ENCODE measurements at places on chromosomes 1 and 21.

DNA sequence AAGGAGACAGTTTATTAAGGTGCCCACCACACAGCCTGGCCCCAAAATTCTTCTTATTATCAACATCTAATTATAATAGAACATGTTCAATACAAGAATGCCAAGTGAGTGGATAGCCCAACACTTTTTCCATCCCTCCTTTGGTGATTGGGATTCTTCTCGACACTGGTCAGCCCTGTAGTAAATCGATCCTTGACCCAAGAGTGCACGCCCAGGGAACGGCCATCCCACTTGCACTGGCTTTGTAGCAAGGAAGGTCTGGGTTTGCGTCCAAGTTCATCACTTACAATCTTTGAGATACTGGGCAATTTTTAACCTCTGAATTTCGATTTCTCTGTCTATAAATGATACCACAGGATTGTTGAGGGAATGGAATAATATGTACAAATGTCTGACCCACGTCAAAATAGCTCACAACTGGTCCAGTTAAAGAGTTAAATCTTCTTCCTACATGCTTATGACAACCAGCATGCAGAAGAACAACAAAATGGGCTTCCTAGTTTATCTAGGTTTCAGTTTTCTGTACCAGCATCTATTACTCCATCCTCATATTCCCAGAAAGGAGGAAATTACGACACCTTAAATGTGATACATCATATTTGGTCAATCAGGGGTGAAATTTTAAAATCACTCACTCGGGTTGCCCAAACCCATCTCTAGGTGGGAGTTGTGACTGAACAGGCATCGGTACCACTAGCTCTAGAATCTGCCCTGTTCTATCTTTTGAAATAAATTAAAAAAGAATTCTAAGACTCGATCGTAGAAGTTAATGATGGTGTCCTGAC, 161.8 kb downstream of the CLIC6 start:
- no peak for DNase-seq

- DNase-seq: no peak
These were observed 81.8 kb downstream of the PHTF1 start for GRCh38 chr1:113677250-113678158.

DNA sequence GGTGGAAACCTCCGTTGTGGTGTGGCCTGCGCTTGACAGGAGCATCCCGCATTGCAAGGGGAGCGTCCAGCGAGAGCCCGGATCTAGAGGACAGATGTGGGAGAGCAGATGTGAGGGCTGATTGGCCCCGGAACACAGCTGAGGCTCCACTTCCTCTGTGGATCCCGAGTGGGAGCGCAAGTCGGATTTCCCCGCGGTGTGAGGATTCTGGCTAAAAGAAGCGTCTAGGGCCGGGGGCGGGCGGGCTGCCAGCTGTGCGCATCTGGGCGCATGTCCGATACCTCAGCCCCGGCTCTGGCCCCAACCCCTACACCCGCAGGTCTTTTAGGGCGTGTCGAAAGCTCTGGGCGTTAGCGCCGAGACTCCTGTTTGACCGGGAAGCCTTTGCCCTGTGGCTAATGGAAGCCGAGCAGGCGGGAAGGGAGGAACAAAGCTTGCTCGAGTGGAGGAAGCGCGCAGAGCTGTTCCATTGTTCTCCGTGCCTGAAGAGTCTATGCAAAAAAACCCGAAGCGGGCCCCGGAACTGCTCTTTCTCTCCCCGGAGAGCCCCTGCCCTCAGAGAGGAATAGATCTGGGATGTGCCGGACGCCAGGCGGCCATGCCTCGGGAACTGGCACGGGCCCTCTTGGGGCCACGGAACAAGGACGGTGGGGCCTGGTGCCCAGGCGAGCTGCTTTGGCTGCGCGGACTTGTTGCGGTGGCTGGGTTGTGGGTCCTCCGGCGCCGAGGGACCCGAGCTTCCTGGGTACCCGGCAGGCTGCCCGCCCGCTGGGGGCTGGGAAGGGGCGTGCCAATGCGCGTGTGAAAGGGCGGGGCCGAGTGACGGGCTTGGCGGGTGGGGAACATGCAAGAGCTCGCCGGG, 111.1 kb downstream of the NAV1 start:
- DNase-seq: no peak

DNA sequence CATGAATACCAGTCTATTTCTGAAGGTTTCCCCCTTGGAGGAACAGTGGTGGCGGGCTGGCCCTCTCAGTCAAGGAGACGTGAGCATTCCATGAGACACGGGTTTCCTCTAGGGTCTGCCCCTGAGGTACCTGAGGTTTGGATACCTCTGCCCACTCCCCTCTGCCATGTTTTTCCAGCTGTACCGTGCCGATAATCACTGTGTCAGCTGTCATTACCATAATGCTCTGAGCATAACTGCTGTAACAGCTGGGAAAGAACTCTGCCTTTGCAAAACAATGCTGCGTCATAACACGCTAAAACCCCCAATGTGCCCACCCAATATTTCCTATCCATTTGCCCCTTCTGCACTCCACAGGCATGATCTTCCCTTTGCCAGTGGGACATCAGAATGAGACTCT, 425.1 kb downstream of the KIF26B start:
- DNase-seq: no peak

- no peak for DNase-seq
These were observed 388.5 kb downstream of the PCP4 start for GRCh38 chr21:40255518-40256444.

DNA sequence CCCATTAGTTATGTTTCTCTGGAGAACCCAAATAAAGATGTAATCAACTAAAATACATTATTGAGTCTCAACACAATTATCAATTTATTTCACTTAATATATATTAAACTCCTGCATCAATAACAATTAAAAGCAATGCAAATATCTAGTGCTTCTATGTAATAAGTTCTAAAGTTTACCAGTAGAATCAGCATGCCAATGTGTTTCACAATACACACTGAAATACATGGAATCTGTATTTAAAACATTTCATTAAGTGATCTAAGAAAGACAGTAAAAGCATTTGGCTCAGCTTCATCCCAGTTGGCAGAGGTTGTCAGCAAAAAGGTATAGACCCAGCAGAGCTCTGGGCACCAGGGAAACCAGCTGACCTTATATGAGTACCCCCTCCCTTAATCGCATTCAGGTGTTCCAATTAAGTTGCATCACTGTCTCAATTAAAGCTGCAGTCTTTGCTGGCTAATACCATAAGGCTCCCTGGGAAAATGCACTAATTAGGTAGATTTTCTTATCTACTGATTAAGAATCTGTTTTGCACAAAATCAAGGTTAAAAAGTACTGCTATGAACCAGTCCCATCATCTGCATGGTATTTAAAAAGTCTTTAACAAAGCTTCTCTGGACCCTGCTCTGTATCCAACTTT, 63.1 kb downstream of the NIBAN1 start:
- no peak for DNase-seq

DNA sequence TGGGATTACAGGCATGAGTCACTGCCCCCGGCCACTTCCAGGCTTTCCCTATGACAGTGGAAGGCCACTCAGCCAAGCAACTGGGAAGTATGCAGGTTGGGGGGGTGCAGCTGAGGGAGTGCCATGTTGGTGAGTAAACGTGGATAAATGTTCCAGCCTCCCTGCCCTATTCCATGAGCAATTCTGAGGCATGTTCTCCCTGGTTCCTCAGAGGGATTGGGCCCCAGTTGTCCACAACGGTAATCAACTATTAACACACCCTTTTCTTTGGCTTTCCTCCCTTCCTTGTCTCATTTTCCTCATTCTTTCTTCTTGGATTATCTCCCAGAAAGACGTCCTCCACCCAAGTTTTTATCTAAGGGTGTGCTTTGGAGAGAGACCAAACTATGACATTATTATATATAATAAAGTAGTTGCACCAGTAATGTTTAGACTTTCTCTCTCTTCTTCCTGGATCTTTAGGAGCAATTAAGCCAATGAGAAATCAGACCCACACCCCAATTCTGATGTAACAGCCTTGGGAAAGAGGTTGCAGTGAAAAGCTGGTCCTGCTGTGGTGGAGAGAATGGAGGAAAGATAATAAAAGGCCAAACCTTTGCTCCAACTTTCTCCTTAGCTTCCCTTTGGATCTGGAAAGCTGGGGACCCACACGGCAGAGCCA, 6.8 kb upstream of the SLAMF9 start:
- no peak for DNase-seq

DNA sequence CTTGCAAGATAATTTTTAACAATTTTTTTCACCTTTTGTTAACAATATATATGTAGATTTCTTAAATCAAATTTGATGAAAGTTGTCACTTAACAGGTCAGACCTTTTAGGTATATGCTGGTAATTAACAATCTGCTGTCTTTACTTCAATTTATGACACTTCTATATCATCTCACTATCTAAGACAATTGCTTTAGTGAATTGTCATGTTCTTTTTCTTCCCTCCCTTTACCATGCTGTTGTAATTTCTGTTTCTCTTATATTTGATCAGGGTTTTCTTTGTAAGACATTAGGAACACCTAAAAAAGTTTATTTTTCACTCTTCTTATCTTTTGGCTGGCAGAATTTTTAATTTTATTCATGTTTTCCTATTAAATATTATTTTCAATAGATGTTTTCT, 2.0 kb downstream of the IFI16 start:
- DNase-seq: no peak

DNA sequence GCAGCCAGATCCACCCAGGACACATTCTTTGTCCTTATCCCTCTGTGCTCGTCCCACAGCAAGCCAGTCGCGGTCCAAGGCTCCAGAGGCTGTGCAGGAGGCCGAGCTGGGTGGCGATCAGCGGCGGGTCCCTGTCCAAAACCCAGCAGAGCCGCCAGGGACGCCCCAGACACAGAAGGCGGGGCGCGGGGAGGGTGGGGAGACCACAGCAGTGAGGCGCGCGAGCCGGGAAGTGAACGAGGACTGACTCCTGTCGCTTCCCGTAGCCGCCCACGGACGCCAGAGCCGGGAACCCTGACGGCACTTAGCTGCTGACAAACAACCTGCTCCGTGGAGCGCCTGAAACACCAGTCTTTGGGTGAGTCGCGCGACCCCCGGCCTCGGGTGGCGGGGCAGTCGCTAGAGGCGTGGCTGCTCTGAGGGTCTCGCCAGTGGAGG, at the start of gene LGALS8:
TSS of gene LGALS8 (plus strand) at position 279 of the 438 bp plus-strand sequence. CDS start 2,089 bp downstream, outside the sequence.
- DNase-seq: peak; percentile 79

- DNase-seq: no peak
These were observed 69.3 kb downstream of the POU2F1 start for GRCh38 chr1:167289966-167290365.

- DNase-seq: no peak
These were observed 121.2 kb upstream of the TNR start for GRCh38 chr1:175864625-175865024.

- peak; percentile 36 for DNase-seq
These were observed 84.6 kb downstream of the SYT2 start for GRCh38 chr1:202625416-202626360.

- no peak for DNase-seq
These were observed 4.7 kb upstream of the CCDC24 start for GRCh38 chr1:43986712-43987111.

DNA sequence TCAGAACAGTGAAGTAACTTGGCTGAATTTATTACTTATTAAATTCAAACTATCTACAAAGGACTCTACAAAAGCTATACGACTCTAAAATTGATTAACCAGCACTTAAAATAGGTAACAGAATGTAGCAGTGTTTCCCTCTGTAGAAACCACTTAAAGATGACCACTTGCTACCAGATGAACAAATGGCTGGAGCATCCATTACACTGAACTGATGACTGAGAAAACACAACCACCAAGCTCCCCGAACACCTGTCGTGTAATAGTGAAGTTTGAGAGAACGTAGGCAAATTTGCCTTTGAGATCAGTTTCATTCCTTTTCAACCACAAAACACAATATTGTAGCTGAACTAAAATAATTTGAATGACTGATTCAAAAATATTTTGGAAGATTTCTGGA, 226.7 kb downstream of the KCNT2 start:
- DNase-seq: no peak

DNA sequence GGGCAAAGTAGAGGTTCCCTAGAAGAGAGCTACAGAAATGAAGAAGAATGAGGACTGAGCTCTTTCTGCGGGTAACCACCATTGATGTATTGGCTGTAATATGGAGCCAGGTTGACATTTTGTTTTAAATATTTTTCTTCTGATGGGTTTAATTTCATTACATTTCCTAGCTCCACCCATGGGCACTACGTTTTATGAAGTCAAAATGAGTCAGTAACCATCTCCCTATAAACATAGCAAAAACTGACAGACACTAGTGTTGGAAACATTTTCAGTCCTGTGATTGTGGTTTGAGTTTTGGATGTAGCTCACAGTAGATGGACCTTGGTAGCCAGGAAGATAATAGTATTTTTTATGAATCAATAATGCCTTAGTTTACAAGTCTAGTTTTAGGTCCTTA, 470.4 kb upstream of the B3GALT2 start:
- DNase-seq: no peak

- DNase-seq: no peak
These were observed 19.6 kb downstream of the TMCC2 start for GRCh38 chr1:205247130-205247921.

GRCh38 chr1:32719681-32720275, 17.2 kb upstream of the SYNC start:
- no peak for DNase-seq

- DNase-seq: peak; percentile 63
These were observed 8.0 kb upstream of the NIBAN1 start for GRCh38 chr1:184982002-184982954.

GRCh38 chr1:89287181-89288050, 14.8 kb upstream of the GBP5 start:
- DNase-seq: no peak

GRCh38 chr1:208025031-208025430, 114.1 kb upstream of the CD34 start:
- DNase-seq: no peak

GRCh38 chr21:45560106-45561021, 18.1 kb upstream of the SLC19A1 start:
- DNase-seq: no peak

DNA sequence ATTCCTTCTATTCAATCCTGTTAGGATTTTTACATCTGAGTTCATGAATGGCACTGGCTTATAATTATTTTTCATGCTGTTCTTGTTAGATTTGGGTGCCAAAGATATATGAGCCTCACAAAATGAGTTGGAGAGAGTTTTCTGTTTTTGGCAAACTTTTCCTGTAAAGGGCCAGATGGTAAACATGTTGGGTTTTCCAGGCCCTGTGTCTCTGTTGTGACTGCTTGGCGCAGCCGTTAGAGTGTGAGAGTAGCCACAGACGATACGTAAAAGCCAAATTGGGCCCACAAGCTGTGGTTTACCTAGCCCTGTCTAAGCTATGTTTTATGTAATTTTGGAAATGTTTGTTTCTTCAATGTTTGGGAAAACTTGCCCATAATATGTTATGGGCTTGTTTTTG, 15.6 kb upstream of the CA6 start:
- no peak for DNase-seq

Data from effector CD4-positive, alpha-beta T cell (primary cell).